ENCODE measurements at places on chromosomes 3 and 15.

DNA sequence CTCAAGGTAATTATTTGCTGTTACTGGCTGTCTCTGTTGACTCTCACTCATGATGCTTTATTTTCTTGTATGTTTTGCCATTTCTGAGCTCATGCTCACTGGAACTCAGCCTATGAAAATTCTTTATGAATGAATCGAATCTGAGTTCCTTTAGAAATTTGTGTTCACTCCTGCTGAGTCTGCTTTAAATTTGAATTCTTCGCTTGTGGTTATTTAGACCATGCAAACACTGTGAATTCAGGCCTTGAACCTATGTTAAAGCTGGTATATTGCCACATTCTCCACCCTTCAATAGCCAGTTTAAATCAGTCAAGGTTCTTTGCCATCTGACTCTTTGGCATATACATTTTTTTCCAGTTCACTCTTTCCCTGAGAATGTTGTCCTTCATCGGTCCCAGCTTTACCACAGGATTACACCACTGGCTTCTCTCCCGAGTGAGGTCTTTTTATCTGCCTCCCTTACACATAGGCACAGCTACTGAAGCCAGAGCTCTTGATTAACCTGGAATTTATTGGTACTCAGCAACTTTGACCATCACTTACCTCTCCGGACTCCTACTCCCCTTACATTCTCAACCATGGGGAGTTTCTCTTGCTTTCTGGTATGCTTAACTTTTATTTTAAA is 400.6 kb downstream of the VPS13C start:
- DNase-seq, result no peak

GRCh38 chr3:5096336-5097008 is 25.6 kb upstream of the ARL8B start:
- no peak for DNase-seq

DNA sequence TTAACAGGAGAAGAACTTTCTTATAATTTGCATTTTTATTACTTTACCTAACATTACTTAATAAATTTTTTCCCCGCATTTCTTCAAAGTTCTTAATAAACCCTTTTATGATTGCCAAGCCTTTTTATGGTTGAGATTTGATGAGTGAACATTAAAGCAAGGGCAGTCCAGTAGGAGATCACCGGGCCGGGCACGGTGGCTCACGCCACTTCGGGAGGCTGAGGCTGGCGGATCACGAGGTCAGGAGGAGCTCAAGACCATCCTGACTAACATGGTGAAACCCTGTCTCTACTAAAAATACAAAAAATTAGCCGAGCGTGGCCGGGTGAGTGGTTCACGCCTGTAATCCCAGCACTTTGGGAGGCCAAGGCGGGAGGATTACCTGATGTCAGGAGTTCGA is 61.4 kb upstream of the TRA2B start:
- DNase-seq, result no peak

DNA sequence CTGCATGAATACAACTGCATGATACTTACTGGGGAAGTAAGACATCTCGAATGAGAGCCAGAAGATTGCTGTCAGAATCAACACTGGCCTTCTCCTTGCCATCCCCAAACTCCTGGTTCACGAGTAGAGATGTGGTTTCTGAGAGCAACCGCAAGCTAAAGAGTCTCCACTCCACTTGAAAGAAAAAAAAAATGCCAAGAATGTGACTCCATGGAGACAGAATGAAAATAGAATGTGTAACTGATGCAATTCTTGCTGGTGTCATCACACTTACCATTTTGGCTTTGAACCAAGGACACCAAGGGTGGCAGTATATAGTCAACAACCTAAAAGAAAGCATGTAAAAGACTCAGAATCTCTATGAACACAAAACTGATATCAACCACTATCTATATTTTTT is 280.4 kb downstream of the ULK4 start:
- peak; percentile 99 for DNase-seq

GRCh38 chr3:168782193-168782592 is 686.5 kb upstream of the GOLIM4 start:
- no peak for DNase-seq

- no peak for DNase-seq
These were observed 255.8 kb downstream of the SLCO3A1 start for GRCh38 chr15:92109191-92109873.

- no peak for DNase-seq
These were observed 219.7 kb upstream of the LINGO1 start for GRCh38 chr15:77852241-77853007.

DNA sequence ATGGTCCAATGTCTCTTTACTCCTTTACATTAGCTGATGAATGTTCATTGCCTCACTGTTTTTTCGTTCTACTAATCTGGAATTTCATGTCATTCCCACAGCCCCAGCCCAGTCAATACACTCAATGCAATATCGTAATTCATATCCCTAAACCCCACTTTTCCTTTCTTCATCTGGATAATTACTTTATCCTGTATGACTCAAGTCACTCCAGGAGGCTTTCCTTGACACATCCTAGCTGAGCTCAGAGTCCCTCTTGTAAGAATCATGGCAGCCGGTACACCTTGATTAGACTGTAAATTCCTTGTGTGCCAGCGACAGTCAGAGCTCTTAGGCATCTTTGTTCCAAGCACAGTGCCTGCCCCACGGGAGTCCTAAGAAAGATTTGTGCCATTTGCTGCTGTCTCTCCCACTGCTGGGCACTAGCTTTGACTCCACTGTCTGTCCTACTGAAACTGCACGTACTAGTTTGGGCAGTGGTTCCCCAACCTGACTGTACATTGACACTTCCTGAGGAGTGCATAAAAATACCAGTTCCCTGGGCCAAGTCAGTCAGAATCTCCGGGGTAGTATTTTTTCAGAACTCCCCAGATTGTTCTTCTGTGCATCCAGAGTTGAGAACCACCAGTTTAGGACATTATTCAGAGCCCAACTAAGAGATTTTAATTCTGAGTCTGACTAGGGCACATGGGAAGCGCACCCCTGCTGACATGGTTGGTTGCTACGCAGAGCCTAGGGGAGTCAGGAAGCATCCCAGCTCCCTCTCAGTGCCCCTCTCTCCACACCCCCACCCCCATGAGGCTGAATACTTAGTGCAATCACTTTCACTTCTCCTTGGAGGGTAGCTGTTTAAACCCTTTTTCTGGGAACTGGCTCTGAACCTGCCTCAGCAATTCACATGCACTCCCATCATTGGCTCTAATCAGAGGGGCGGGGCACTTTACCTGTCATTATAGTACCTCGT is 19.5 kb upstream of the C3orf70 start:
- DNase-seq, result no peak

GRCh38 chr15:25208735-25209134 is 230.1 kb downstream of the UBE3A start:
- DNase-seq, result no peak

DNA sequence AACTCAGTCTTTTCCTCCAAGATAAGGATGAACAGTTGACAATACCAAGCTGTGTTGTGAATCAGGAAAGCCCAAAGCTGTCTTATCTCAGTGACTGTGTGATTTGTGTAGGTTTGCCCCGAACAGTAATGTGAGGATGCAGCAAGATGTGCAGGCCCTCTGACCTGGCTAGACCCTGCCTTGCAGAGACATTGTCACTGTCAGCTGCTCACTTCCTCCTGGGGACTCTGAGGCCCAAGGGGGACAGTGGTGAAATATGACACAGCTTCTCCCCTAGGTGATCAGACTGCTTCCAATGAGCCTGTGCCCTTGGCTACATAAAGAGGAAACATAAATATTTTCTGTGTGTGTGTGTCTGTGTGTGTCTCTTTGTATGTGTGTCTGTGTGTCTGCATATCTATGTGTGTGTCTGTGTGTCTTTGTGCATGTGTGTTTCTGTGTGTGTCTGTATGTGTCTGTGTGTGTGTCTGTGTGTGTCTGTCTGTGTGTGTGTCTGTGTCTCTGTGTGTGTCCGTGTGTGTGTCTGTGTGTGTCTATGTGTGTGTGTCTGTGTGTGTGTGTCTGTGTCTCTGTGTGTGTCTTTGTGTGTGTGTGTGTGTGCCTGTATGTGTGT is 21.7 kb downstream of the LRRK1 start:
- DNase-seq, result no peak

GRCh38 chr15:65805019-65805745 is 13.1 kb upstream of the DENND4A start:
- no peak for DNase-seq

DNA sequence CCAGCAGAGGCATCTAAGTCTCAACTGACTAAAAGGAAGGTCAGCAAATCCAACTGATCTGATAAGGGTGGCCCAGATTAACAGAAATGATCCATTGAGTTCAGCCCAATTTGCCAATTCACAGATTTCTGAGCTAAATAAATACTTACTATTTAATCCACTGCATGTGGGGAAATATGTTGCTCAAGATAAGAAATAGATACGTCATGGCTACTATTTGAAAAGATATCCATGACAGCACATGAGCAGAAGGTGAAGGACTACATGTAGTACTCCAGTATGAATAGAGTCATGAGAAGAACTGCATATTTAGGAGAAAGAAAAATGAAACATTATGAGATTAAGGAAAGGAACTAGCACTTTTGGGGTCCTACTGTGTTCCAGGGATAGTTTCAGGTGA is 332.4 kb downstream of the ARPP21 start:
- DNase-seq, result no peak

GRCh38 chr3:195041871-195042742 is 228.9 kb downstream of the XXYLT1 start:
- DNase-seq, result no peak

GRCh38 chr15:73806698-73807483 is 53.7 kb upstream of the INSYN1 start:
- DNase-seq, result no peak

GRCh38 chr15:53384417-53384816 is 375.0 kb downstream of the WDR72 start:
- peak; percentile 1 for DNase-seq

DNA sequence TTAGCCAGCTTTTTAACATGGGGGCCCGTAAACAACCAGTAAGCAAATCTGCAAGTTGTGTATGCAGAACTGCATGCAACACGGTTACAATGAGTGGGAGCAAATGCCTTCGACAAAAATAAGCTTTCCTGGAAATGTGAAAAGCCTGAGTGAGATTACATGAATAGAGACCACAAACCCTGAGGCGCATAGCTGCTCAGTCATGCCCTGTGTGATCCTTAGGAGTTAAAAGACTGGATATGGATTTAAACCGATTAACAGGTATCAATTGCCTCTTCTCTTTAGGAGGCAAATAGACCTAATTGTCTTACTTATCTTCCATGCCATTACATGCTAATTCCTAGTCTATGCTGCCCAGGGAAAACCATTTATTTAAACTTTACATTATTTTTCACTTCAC is 810.3 kb downstream of the ROBO1 start:
- no peak for DNase-seq

DNA sequence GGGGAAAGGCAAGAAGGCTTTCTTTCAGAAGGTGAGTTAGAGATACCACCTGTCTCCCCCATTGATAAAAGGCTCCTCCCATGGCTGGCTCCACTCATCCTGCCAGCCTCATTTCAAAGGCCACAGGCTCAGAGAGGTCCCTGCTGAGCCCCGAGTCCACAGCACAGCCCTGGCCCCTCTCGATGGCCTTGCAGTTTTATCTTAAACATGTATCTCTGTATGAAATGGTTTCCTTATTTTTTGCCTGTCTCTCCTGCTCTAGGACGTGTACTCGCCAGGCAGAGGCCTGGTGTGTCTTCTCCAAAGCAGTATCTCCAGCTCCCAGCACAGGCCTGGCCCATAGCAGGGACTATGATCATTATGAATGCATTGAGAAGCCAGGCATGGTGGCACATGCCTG is 160.5 kb upstream of the NSMCE3 start:
- no peak for DNase-seq

GRCh38 chr3:173225351-173225750 is 84.3 kb upstream of the SPATA16 start:
- DNase-seq, result peak; percentile 71

DNA sequence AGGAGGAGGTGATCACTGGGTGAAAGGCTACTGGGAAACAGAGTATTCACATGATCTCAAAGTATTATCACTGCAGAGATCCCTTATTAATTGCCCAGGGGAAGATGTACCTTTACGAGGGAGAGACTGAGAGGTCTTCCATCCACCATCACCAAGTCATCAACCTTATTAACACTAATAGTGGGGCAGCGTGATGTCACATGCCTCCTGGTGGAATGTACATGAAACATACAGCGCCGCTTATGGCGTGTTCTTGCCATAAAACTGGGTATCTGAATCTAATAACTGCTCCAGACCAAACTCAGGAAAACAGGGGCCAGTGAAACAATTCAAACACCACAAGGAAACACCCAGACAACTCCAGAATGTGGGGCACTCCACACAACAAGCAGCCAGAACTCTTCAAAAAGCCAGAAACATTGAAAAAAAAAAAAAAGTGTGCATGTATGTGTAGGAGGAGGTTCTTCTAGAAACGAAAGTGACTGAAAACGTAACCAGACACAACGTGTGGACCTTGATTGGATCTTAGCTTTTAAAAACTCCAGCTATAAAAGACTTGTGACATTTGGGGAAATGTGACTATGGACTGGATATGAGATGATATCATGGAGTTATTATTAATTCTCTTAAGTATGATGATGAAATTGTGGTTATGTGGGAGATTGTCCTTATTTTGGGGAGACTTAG is 4.6 kb downstream of the STIMATE start:
- DNase-seq, result no peak

DNA sequence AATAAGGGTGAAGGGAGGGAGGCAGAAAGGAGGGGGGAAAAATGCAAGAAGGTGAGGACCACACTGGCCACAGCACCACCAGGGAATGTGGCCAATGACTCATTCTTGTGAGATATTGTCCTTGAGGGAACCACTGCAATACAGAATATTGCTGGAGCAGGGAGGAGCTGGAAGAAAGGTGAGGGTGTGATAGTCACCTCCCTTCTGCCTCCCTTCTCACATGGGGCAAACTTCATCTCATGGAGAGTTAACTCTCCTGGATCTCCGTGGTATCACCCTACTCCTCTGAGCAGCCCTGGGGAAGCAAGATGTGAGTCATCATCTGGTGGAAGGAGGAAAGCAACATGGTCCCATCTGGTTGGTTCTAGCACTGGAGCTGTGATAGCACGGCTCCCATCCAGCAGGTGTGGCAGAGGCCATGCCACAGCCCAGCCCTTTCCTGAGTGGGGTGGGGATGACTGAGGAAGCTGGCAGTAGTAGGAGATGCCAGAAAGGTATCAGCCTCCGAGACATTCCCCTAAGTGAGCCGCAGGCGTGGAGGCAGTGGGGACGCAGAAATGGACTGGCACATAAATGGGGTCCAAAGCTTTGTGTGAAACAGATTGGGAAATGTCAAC is 115.9 kb upstream of the LPP start:
- DNase-seq, result peak; percentile 73

- DNase-seq, result no peak
These were observed 112.1 kb downstream of the SEMA5B start for GRCh38 chr3:122915300-122916055.

- no peak for DNase-seq
These were observed 288.3 kb downstream of the ULK4 start for GRCh38 chr3:41673650-41674049.

Data from renal cortical epithelial cell (primary cell).